Globus pallidus (tissue), 1 donor: ENCODE measurements at places on chromosomes 1 and 21.

DNA sequence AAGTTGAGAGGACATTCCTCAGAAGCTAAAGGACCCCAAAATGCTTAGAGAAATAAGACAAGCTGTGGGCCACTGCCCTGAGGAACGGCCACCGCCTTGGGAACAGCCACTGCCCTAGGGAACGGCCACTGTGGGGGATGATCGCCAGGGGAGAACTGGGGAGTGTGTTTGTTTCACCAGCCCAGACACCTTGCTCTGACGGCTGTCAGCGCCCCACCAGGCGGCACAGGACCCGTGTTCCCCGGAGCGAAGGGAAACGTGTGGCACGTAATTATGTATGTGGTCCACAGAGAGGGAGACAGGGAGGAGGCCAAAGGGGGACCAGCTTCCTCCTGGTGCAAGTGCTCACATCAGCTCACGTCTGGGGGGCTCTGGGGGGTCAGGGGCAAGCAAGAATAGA lies 45.8 kb upstream of the RIPK4 start:
- DNase-seq = no peak

- peak; percentile 29 for DNase-seq
These were observed 63.6 kb upstream of the TNFSF18 start for GRCh38 chr1:173114346-173114745.

- no peak for DNase-seq
These were observed 21.7 kb upstream of the KCND3 start for GRCh38 chr1:112011202-112011601.

- no peak for DNase-seq
These were observed 186.0 kb downstream of the DYRK1A start for GRCh38 chr21:37552496-37553029.

GRCh38 chr1:2495026-2495425 lies 18.9 kb downstream of the PLCH2 start:
- no peak for DNase-seq

DNA sequence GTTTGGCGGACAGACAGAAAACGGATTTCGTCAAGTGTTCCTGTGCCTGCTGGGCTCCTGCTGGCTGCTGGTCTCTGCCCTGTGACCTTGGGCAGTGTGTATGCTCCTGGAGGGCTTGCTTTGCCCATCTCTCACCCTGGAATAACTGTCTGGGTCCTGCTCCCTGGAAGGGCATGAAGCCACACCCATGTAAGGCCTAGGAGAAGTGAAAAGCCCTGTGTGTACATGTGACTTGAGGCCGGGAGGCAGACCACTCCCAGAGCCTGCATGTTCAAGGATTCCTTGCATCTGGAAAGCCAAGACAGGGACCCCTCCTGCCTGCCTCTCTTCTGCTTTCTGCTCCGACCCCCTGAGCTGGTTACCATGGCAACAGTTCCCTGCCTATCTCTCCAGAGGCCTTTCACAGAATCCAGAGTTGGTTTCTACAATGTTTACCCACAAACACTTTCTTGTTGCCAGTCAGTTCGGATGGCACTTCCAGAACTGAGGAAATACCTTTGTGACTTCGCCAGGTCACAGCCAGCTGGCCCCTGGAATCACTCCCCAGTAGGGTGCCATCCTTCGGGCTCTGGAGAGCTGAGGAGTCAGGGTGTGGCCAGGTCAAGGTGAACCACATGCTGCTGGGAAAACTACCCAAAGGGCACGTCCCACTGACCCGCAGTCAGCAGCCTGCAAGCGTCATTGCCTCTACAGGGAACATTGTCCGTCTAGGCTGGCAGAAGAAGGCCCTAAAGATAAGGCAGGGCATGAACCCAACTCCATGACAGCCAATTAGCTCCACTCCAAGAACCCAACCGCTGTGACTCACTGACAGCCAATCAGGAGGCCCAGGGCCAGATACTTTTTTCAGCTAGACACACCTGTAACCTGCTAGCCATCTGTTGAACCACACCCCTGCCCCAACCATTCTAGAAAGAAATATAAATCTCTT lies 14.7 kb upstream of the GPR37L1 start:
- no peak for DNase-seq

DNA sequence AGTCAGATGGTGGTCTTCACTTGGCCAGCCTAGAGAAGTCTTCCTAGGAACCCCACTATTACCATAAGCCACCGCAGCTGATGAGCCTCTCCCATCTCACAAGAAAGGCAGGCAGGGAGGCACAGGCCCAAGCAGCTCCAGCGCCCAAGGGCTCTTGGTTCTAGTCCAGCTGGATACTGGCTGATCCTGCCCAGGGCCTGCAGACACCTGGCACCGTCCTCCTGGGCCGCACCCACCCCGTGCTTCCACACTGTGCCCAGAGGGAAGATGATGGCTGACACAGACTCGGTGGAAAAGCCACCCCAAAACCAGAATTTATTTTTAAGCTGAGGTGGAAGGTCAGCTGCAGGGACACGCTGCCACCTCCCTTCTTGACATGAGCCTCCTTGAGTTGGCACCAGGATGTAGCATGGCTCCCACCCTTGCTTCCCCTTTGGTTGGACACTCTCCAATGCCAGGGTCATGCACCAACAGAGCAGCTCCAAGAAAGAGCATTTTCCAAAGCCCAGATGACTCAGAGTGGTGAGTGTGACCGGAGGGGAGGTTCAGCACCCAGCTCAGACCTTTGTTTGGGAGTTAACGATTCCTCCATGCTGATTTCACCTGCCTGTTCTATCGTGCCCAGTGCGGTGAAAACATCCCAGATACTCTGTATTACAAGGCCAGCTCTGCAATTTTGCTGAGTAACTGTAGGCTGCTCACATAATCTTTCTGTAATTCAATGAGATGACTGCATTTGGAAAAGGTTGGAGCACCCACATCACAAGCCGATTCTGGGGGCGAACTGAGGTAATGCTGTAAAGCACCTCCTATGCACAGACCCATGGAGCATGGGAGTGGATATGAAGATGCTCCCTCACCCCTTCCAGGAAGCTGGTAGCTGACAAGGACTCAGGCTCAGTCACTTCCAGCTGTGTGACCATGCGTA lies 63.1 kb upstream of the SLC2A1 start:
- no peak for DNase-seq

- no peak for DNase-seq
These were observed 34.5 kb downstream of the BTG3 start for GRCh38 chr21:17578162-17578561.

- no peak for DNase-seq
These were observed 4.4 kb downstream of the NBPF1 start for GRCh38 chr1:16608838-16609560.

DNA sequence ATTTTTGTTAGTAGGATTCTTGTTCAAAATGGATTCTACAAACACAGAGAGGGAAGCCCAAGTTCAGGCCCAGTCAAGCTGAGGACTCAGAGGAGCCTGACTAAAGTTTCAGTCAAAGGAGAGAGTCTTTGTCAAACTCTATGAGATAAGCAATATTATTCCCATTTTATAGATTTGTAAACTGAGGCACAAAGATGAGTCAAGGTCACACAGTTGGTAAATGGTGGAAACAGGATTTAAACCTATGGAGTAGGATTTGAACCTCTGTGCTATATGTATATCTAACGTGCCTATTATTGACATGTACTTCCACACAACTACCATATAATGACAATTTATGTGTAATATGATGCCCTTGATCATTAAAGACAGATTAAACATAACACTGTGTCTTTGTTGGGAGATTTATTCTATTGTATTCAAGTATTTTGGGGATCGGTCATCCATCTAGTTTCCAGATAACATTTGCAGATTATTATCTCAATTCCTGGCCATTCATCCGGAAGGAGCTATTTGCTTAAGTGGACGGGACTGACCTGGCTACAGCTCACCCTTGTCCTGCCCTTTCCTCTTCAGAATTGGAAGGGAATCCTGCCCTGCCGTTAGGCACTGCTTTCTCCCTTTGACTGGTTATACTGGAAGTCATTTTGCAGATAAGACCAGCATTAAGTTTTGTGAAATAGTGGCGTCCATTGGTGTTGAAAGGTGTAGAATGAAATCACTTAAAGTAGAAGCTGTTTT lies 86.1 kb upstream of the LMO4 start:
- no peak for DNase-seq

DNA sequence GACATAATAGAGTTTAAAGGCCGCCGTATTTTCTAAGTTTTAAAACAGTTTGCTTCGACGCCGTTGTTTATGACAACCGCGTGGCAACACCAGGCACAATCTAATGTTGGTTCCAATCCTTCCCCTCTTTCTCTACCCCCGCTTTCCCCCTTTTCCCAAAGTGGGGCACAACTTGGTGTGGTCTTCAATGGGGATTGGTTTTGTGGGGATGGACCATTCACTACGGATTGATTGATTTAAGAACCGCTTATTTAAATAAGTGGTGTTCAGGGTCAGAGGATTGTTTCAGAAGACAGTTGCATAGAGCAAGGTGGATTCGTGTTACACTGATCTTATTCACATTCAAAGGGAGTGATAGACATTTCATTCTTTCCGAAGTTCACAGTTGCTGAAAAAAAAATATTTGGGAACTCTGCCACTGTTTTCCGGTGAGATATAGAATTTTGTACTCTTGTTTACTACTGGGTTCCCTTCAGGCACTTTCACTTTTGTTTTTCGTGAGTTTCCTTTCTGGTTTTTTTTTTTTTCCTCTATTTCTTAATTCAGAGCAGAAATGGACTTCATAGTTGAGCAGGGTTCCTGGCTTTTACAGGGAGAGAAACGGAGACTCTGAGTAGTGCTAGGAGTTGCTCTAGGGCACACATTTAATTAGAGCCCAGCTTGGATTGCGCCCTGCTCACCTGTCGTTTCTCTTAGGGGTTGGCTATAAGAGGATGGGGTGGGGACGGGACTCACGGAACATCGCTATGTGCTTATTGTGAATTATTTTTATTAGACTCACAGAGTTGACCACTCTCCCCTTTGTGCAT lies 79.6 kb upstream of the AK4 start:
- DNase-seq = peak; percentile 61

GRCh38 chr1:7386226-7387052 lies 384.7 kb upstream of the VAMP3 start:
- DNase-seq = peak; percentile 43

DNA sequence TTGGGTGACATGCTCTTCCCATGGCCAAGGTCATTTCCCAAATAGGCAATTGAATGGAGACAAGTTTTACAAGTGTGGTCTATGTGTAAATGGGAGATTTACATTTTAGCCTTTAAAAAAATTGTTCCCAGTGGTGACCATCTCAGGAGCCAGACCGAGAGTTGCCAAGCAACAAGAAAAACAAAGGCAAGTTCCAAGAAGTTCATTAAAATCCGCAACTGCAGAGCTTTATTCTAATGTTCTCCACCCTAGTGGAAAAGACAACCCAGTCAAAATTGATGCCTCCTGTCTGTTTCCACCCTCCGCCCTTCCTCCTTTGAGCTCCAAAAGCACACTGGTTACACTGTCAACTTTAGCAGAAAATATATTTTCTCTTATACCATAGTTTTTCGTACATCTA lies 33.2 kb upstream of the CD55 start:
- no peak for DNase-seq

DNA sequence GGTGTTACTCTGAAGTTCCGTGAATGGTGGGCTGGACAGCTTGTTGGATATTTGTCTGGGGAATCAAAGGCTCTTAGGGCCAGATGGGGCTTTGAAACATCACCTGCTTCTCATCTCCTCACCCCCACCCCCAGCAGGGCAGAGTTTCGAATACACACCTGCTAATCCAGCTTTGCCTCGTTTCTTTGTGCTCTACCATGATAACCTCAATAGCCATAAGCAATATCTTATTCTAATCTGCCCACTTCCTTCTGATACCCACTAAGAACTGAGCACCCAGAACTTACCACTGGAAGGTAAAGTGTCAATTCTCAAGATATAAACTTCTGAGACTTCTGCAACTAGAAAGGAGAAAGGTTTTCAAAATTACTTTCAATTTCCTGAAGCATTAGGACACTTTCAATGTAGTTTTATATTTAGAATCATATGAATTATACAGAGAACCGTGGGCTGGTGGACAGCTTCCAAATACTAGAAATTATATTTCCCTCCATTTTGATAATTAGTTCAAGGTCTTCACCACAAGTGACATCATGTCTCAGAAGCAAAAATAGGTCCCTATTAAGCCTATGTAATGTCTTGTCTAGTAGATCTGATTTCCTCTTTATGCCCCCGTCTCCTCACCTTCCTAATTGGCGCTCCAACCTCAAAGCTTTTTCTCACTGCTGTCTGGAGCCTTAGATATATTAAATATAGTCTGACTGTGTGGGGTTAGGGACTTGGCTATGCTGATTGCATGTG lies 64.4 kb upstream of the NEK2 start:
- no peak for DNase-seq

DNA sequence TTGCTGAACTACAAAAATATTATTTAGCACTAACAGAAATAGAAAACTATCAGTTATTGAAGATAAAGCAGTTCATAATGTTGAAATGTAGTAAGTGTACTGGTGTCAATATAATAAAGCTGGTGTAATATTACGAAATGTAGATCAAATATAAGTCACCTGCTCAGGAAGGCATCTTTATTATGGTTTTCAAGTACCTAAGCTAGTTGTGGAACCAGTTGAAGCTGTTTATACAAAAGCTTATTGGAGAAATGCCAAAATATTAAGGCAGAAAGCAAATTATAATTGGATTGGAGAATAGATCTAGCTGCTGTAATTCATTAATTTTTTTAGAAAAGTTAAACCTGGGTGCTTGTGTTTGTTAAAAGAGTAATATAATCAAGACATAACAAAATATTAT lies 6.2 kb upstream of the MARK1 start:
- DNase-seq = no peak

DNA sequence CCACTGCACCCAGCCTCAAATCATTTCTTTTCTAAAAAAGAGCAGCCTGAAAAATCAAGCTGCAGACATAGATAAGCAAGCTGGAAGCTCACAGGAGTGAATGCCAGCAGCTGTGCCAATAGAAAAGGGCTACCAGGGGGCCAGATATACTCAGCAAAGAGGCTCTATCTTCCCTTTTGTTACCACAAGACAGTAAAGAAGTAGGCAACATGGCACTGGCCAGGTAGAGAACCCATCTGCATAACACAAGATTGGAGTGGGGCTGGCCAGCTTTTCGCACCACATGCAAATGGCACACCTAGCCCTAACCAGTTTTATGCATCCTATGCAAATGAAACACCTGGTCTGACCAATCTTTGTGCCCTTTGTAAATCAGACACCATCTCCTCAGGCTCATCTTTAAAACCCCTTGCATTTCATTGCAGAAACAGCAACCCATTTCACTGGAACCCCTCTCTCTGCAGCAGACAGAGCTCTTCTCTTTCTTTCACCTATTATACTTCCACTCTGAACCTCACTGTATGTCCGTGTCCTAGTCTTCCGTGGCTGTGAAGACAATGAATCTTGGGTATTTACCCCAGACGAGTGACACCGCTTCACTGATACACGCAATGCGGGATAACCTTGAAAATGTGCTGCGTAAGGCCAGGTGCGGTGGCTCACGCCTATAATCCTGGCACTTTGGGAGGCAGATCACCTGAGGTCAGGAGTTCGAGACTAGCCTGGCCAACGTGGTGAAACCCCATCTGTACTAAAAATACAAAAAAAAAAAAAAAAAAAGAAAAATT lies 15.1 kb downstream of the CASP9 start:
- DNase-seq = no peak

GRCh38 chr1:244089561-244089960 lies 38.5 kb downstream of the ZBTB18 start:
- no peak for DNase-seq
